ENCODE measurements at places on chromosomes 6 and 20. TPM values are rescaled to one million over a fixed set of nuclear protein-coding genes. Genes with fewer than 3 reads are reported as not detected.

The ULBP1 gene
- 0.41 TPM for total RNA-seq

The RIPOR3 gene
- total RNA-seq = not detected

The LRP11 gene
- total RNA-seq = 3.6 TPM

DNA sequence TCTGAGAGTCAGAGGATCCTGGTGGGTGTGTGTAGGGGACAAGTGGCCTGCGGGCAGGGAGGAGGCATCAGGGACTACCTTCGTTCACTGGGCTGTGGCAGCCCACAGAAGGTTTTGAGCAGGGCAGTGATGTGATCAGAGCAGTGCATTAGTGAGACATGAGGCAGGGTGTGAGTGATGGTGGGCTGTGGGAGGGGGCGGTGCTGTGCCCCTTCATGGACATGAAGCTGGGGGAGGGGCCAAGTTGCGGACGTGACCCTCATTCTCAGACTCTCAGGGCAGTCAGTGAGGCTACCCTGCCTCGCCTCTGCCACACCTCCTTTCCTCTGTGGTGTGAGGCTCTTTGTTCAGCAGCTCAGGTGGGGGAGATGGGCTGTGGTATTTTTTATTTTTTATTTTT, 142.2 kb upstream of the RNF24 start:
- no peak for DNase-seq

- DNase-seq = no peak
These were observed 6.3 kb downstream of the RBBP8NL start for GRCh38 chr20:62420846-62421715.

- no peak for DNase-seq
These were observed 1.4 kb upstream of the PPP1R18 start for GRCh38 chr6:30687659-30688431.

The PKIG gene
- 1.4 TPM for total RNA-seq

- DNase-seq = no peak
These were observed 388.2 kb upstream of the CITED2 start for GRCh38 chr6:139762587-139763031.

DNA sequence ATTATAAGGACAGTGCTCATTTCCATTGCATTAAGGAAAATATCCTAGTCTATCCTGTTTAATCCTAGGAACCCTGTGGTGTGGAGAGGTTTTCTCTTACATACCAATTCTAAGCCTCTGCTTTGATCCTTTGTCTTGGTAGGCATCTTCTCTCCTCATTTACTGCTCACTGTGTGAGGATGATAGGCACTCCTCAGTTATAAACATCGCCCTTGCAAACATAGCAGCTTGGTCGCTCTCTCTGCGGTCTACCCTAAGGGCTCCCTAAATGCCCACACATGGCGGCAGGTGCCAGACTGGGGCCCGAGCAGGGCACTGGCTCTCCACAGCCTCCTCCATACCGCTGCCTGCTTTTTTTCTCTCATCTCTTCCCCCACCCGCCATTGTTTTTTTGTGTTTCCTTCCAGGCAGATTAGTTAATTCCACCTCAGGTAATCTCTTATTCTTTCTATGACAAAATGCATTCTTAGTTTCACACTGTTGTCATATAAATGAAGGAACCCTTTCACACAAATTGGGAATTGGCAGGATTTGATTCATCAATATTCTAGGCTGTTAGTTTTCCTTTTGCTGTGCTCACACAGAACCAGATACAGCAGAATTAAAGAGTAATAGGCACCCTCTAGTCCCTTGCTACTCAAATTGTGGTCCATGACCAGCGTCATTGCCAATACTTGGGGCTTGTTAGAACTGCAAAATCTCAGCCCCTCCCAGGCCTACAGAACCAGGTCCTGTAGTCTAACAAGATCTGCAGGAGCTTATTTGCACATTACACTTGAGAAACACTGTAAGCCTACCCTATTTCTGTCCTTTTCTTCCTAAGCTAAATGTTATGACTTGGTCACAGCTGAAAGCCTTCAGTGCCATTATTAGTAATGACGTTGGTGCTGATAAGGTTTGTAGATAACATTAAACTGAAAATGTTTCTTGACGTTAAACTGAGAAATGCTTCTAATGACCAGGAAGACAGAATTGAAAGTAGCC, 36.3 kb downstream of the CARMIL1 start:
- no peak for DNase-seq

The MRAP2 gene
- total RNA-seq = not detected

The CENPQ gene
- total RNA-seq = 13.9 TPM

DNA sequence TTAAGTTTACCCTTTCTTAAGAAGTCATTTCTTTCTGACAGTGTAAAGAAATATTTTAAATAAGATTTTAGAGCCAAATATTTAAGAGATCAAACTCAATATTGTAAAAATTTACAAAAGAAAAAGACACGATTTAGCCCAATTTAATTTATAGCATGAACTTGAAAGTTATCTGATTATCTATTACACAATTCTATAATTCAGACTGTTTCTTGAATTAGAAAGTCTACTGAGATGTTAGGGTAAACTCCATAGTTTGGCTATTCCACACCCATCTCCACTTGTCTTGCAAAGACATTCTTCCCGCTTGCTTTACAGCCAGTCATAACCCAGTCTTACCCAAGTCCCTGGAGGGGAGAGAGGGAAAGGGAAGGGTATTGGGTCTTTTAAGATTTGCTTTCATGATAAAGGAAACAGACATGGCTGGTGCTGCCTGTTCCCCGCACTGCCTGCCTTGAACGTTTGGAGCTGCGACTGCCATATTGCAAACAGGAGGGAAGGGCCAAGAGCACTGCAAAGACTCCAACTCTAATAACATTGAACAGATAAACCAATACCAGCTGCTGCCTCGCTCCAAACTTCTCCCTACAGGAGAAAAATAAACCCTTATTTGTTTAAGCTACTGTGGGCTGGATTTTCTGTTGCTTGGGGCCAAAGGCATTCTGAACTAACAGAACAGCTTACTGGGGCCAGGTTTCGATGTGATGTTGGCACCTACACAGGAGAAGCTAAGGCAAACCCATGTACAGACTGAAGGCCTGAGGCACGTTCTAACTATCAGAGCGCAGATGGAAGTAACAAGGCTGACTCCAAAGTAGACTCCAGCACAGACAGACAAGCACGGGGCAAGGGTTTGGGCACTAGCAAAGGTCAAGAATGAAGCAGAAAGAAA, 552.3 kb upstream of the JARID2 start:
- DNase-seq = no peak

The MCM9 gene
- 21.1 TPM for total RNA-seq

DNA sequence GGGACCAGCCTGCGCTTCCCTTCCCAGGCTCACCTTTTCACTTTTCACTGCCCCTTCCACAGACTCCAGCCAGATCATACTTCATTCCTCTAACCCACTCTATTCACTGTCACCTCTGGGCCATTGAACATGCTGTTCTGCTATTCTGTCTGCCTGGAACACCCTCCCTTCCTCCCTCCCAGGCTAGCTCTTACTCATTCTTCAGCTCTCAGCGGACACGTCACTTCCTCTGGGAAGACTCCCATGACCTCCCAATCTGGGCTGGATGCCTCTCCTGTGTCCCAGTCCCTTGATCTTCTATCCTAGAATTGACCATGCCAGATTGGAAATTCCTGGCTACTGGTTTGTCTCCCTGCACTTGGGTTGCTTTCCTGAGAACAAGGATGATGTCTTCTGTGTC, 5.0 kb downstream of the SLC12A5 start:
- DNase-seq = no peak

DNA sequence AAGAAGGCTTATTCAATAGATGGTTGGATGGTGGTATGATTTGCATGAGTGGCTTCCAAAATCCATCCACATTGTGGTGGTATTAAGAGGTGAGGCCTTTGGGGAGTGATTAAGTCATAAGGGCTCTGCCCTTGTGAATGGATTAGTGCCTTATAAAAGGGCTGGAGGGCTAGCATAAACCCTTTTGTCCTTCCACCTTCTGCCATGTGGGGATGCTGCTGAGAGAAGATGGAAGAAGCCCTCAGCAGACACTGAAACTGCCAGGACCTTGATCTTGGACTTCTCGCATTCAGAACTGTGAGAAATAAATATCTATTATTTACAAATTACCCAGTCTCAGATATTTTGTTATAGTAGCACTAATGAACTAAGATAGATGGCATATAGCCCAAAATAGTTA, 27.8 kb upstream of the SRPK1 start:
- DNase-seq = no peak

- no peak for DNase-seq
These were observed 49.3 kb downstream of the NCOA6 start for GRCh38 chr20:34776177-34776576.

DNA sequence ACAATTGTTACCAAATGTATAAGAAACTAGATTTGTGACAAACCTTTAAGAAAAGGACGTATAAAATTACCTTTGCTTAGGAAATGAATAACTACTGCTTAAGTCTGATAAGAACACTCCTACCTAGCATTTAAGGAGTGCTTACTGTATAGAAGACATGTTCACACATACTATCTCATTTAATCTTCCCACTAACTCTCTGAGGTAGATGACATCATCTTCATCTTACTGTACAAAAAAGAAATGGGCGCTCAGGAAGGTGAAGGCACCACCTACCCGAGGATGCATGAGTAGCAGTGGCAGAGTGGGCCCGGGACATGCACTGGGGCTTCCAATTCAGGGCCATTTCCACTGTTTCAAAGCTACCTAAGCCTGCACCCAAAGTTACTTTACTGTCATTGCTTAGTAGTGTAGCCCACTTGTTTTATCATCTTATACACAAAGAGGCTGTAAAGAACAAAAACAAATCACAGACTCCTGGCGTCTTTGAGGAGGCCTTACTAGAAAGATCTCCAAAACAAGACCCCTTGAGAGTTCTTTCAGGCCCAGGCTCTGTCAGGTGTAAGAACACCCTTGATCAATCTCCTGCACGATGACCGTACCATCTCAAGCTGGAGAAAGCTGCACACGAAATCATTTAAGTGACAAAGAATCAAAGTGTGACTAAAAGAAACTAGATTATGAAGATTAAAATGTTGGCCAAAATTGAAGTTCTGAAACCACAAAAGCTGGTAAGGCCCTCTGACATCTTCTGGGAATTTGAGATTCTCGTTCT, 128.0 kb downstream of the INSM1 start:
- no peak for DNase-seq

DNA sequence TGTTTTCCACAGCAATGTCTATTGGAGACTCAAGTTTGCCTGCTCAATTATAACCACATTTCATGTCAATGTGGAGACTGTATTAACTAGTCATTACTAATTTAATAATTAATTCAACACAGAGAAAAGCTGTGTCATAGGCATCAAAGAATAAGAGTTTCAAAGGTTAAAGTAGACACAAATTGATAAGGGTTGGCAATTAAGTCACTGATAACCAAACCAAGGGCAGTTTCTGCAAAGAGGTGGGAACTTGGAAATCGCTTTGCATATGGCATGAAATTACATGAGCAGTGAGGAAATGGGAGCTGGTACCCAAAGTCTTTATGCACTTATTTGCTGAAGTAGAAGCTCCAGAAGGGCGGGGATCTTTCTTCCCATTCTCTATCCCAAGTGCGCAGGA, 34.2 kb downstream of the GCLC start:
- no peak for DNase-seq

DNA sequence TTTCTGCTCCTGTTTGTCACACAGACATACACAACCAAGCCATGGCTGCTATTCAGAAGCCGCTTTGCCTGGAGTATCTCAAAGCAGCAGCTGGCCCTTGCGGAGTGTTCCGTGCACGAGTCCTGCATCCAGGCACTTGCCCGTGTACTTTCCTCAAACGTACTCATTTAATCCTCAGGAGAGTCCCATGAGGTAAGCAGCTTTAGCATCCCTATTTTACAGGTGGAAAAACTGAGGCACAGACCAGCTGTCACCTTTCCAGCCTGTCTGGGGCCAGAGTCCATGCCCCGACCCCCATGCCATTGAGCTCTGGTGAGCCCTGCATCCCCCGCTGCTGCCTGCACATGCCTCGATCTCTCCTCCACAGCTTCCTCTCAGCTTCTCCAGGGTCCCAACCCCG, 130.0 kb downstream of the ERMARD start:
- DNase-seq = no peak

The SAMD3 gene
- 3.2 TPM for total RNA-seq

The HLA-G gene
- total RNA-seq = 1.1 TPM

DNA sequence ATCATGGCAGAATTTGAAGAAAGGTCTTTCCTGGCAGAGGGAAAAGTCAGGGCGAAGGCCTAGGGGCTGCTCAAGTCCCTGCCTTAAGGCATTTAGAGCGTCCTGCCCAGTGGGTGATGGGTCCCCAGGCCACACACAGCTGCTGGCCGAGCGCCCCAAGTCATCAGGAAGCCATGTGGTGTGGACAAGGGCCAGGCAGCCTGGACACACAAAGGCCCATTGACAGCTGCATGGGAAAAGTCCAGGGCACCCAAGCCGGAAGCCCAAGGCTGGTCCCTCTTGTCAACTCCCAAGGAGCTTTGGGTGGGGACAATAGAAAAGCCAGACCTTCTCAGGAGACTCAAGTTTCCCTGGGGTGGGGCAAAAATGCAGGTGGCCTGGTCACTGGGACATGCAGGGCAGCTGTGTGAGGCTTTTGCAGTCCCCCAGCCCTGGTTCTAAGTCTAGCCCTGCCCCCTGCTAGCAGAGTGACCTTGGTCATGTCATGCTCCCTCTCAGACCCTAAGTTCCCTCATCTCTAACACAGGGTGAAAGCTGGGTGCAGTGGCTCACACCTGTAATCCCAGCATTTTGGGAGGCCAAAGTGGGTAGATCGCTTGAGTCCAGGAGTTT, 44.3 kb upstream of the PTGIS start:
- no peak for DNase-seq

GRCh38 chr20:4341804-4342485, 326.6 kb upstream of the RNF24 start:
- DNase-seq = no peak

- DNase-seq = no peak
These were observed 8.7 kb downstream of the SLC17A5 start for GRCh38 chr6:73644941-73645591.

- no peak for DNase-seq
These were observed 113.1 kb downstream of the TRIM27 start for GRCh38 chr6:28810659-28811053.

The TMC2 gene
- total RNA-seq = not detected

The ATP9A gene
- 22.7 TPM for total RNA-seq

DNA sequence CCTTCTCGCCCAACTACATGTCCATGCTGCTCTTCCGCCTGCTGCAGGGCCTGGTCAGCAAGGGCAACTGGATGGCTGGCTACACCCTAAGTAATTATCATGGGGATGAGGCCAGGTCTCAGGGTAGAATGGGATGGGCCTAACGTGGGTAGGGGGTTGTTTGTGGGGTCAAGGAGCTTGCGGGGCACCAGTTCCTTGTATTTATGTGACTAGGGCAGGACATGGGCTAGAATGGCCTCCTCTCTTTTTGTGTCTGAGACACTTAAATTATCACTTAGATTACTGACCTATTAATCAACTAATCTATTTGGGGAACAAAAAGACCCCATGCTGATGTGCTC, 10.7 kb downstream of the SLC22A1 start:
- no peak for DNase-seq

- no peak for DNase-seq
These were observed 7.8 kb downstream of the TDP2 start for GRCh38 chr6:24658573-24659560.

The BTNL2 gene
- total RNA-seq = not detected

DNA sequence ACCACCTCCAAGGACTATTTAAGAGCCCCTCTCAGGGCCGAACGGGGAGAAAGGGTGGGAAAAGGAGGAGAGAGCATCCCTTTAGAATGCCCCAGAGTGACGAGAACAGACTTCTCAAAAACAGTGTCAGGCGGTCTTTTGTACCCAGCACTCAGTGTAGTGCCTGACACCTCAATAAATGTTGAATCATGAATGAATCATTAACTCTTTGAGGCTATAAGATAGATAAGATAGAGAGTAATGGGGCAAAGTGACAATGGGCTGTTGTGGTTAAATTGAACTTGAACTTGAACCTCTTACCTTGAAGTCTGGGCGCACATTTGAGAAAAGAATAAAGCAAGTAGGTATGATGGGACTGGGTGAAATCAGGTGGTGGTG, 7.4 kb downstream of the TCF21 start:
- no peak for DNase-seq

The CPNE5 gene
- total RNA-seq = 2.1 TPM

Data from activated T-helper 2 cell treated with anti-CD3 and anti-CD28 coated beads, Interferon-gamma antibody, Interleukin-2, Interleukin-4, amounts not matched to agents 10 μg/mL and 5 μg/mL and 100 μg/mL, durations not matched to agents 14 hours and 24 hours and 36 hours (primary cell).